ENCODE measurements at places on chromosomes 11 and 22.

DNA sequence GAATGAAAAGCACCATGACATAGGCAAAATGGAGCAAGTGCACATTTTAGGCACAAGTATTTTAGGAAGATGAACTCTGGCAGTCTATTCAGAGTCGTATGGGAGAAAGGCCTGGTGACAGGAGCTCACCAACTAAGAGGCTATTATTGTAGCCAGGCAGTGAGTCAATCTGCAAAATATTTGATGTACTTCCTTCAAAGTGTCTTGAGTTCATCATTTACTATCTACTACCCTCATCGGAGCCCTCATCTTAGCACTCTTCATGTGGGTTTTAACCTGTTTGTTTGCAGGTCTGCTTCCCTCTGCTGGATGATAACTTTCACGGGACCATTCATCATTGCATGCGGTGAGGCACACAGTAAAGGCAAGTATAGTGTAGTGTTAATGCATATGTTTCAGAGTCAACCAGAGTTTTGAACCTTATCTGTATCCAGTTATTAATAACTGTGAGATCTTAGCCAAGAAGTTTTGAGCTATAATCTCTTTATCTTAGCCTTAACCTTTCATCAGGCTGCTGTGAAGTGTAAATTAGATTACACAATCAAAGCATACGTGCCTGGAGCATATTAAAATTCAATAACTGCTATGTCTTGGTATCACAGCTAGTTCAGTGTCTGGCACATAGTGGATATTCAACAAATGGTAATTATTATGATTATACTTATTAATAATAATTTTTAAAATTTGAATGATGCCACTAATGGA lies 70.9 kb upstream of the SC5D start:
- DNase-seq = no peak

DNA sequence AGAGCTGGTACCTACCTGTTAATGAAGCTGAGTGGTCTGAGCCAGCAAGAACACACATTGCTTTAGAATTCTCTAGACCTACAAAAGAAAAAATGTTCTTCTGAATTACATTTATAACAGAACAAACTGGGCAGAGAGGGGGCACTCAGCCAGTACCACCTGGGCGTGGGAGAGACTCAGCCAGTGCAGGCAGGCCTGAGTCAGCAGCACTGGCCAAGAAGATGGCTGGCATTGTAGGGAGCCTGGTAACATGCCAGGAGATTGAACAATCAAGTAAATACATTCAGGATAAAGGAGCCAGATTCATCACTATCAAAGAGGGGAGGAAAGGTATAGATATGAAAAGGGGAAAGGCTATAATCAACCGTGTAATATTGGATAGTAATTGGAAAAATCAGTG lies 19.9 kb downstream of the SERGEF start:
- no peak for DNase-seq

DNA sequence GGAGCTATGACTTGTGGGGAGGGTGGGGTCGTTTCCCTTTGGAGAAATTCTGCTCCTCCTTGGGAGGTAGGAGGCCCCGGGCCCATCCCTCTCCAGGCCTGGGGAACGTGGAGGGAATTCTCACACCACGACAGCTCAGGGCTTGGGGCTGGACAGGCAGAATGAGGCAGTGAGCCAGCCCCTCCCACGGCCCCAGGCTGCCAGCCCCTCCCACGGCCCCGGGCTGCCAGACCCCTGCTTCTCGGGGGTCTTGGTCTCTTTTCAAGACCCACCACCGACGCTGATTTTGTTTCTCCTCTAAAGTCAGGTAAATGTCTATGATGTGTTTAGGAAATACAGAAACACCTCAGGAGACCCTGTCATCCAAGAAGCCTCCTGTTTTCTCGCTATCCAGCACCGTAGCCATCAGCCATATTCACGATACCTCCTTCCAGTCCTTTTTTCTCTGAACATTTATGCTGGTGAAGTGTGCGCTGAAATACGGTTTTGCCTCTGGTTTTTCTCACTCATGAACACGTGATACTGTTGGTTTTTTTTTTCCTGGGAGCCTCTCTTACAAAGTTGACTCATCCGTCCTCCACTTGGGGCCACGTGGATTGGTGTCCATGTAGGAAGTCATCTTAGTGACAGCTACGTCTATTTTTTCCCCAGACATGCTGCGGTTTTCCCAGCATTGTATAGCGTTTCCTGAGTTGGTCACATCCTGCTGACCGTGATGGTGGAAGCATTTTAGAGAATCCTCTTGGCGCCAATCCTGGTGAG lies 1219.6 kb downstream of the BRD1 start:
- no peak for DNase-seq

- DNase-seq = no peak
Observed at GRCh38 chr11:78230161-78230877, 41.6 kb downstream of the USP35 start.

GRCh38 chr11:65434057-65434666 lies 11.6 kb downstream of the NEAT1 start:
- peak; percentile 9 for DNase-seq

DNA sequence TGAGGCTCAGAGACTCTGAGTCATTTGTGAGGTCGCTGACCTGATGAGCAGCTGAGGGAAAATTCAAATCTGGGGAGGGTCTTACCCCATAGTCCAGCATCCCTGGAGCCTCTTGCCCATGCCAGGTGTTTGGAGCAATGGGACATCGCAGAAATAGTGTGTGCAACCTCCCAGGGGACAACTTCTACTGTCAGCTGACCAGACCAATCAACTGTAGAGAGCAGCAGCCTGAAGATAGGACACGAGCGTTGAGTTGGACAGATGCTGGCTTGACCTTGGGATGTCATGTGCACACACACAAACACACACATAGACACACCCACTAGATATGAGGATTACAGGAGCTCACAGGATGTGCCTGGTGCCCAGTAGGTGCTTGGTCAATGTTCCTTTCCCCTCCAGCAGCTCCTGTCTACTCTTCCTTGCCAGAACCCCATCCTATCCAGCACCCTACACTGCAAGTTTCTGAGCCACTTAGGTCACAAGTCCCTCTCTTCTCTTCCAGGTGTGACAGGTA lies 59.1 kb upstream of the MPEG1 start:
- no peak for DNase-seq

GRCh38 chr11:117378976-117379865 lies 51.6 kb downstream of the CEP164 start:
- DNase-seq = no peak

GRCh38 chr11:131993246-131993645 lies 622.8 kb downstream of the NTM start:
- DNase-seq = no peak

DNA sequence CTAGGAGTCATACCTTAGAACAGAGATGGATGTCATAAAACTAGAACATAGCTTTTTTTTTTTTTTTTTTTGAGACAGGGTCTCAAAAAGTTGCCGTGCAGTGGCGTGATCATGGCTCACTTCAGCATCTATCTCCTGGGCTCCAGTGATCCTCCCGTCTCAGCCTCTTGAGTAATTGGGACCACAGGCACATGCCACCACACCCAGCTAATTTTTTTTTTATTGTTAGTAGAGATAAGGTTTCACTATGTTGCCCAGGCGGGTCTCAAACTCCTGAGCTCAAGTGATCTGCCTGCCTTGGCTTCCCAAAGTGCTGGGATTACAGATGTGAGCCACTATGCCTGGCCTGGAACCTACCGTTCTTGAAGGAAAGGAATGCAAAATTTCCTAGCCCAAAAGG lies 8.8 kb upstream of the CEP295 start:
- no peak for DNase-seq

GRCh38 chr11:5684646-5685362 lies at the start of gene TRIM5:
Gene TRIM5, minus strand, starts transcription at chr11:5685074. Its CDS starts 4,897 bp downstream, at chr11:5680177.
- peak; percentile 97 for DNase-seq

DNA sequence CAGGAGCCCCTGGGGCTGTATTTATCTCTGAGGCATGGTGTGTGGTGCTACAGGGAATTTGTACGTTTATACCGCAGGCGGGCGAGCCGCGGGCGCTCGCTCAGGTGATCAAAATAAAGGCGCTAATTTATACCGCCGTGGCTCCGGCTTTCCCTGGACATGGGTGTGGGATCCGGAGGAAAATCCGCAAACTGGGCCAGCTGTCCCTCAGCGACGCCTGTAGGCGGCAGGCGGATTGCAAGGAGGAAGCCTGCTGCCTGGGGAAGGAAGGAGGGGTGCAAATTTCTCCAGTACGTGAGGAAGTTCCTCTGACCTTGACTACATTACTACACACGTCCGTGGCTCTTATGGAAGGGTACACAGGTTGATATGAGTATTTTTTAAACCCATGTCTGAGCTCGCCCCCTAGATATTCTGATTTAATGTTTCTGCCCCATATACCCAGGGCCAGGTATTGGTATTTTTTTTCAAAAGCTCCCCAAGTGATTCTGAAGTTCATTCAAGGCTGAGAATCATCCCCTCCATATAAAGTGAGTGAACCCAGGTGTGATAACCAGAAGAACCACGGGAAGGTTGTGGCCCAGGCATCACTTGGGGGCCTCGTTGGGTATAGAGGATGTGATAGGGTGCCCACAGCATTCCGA lies 2.8 kb downstream of the MYOD1 start:
- DNase-seq = peak; percentile 35

GRCh38 chr22:26430600-26430999 lies 1.5 kb downstream of the ASPHD2 start:
- DNase-seq = no peak

GRCh38 chr11:3230636-3231549 lies 1.3 kb downstream of the MRGPRE start:
- DNase-seq = no peak

DNA sequence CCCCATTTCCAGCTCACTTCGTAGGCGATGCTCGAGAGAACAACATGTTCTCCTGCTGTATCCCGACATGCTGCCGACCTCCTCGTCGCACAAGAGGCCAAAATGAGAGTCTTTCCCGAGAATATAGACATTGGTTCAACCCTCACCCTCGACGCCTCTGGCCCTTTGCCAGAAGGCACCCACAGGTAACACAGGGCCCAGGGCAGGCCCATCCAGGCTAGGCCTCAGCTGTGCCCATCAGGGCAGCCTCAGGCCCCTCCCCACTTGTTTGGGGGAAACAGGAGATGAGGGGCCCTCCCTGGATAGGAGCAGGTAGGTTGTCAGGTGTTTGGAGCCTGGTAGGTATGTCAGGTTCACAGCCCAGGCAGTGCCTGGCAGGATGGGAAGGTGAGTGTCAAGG lies 2.7 kb upstream of the RGL4 start:
- no peak for DNase-seq

DNA sequence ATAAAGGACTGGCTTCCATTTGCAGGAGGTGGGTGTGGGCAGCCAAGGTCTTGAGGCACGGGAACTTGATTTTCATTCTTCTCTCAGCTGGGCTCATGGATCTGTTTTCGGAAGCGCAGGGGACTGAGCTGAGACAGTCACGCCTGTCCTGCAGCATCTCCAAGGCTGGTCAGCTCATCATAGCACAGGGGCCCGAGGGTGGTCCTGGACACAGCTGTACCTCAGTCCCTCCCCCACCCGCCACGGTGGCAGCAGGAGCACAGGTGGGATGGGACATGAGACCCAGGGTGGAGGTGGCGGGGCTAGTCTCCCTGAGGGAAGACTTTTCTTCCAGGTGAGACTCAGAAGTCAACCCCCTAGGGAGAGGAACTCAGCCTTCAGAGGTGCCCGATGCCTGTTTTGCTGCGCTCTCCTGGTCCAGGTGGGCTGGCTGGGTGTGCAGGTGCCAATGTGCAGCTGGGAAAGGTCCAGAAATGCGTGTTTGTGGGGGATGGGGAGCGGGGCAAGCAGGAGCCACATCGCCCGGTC lies 3.7 kb downstream of the ADAMTS8 start:
- no peak for DNase-seq

DNA sequence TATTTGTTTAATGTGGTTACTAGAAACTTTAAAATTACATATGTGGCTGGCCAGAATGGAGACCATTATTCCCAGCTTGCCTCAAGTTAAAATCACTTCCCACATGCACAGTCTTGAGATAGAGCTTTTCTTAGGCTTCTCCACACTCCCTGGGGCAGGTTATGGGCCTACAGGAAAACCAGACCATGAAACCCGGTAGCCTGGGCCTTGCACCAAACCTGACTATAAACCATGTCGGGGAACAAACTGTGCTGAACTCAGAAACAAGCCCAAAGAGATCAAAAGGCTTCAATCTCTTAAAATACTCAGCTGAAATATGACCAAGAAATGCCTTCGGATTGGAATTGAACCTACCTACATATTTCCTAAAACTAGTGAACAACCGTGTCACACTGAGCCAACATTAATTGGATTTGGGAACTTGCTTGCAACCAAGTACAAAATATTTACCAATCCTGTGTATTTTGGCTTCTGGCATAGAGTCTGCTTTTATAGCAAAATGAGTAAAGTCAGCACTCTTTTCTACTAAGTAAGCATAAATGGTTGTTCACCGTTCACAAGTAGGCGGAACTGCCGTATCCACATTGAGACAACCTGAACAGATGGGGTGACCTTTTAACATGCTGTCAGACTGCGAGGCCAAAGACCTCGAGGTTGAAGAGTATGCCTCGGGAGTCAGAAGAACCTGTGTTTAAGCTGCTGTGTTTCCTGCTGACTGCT lies 199.5 kb downstream of the FAM76B start:
- no peak for DNase-seq

DNA sequence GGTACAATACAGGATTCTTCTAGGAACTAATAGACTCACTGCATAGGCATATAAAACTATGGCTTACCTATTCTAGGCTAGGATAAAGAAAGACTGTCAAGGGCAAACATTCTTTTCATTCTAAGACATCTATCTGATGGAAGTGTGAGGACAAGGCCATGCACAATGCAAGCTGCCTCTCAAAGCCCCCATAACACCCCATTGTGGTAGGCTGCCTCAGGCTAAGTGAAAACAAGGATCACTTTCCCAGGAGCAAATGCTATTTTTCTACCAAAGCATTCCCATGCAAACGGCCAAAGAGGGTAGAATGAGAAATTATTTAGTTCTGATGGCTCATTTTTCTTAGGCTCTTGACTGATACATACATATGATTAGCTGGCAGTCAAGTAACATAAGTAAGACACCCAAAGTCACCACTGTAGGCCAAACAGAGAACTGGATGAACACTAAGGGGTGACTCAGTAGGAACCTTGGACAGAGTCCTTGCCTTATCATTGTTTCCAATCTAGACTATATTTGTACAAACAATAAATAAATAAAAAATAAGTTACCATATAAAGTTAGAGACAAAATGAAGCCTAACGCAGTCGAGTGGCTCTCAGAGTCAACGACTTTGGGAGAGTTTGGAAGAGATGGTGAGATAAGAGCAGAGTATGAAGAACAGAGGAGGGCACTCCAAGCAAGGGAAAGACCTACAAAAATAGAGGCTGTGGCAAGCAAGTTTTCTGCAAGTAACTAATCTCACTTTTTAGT lies 303.6 kb downstream of the SBF2 start:
- no peak for DNase-seq

DNA sequence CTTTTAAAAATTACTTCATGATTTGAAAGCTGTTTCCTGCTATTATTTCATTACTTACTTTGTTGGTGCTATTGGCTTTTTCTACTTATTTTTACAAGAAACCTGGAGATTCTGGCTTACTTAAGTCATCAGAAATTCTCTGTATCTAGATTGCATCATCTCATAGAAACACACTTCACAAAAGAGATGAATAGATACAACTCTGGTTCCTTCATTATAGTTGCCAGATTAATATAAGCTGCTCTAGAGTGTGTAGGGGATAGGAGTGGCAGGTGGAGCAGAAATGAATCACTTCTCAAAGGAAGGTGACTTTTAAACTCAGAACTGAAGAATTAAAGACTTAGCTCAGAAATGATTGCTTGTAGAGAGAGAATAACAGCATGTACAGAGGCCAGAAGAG lies 20.0 kb downstream of the CYP2R1 start:
- DNase-seq = no peak

GRCh38 chr11:134835561-134835960 lies 423.5 kb upstream of the B3GAT1 start:
- DNase-seq = no peak

- DNase-seq = no peak
Observed at GRCh38 chr11:92443199-92443598, 218.6 kb downstream of the FAT3 start.

All from ACHN (cell line).